Stimulated activated CD8-positive, alpha-beta memory T cell treated with anti-CD3 and anti-CD28 coated beads, Interleukin-7, amount 100 ng/mL, for 24 hours (primary cell): ENCODE measurements at places on chromosomes 7 and 10.

DNA sequence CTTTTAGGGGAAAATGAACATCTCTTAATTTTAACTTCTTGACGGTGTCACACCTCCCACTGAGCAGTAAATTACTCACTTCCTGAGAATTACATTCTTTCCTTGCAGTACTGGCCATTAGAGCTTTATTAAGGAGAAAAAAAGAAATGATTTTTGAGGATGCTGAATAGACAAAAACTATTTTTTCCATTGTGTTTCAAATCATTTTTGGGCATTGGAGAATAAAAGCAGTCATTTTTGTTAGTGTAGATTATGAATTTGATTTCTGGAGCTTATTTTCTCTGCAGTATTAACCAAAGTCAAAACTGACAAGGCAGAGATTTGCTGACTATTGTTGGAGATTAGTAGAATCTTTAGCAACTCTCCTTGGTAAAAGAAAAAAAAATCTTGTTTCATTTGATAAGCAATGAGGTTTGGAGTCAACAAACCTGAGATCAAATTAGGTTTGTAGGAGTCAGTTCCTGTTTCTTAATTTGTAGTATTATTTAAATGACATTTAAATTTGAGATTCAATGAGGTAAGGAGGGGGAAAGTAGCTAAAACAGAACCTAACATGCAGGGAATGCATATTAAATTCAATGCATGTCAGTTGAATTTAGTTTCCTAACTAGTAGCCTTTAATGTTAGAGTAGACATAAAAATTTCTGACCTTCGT, 70.6 kb downstream of the AP3M1 start:
- no peak for DNase-seq

DNA sequence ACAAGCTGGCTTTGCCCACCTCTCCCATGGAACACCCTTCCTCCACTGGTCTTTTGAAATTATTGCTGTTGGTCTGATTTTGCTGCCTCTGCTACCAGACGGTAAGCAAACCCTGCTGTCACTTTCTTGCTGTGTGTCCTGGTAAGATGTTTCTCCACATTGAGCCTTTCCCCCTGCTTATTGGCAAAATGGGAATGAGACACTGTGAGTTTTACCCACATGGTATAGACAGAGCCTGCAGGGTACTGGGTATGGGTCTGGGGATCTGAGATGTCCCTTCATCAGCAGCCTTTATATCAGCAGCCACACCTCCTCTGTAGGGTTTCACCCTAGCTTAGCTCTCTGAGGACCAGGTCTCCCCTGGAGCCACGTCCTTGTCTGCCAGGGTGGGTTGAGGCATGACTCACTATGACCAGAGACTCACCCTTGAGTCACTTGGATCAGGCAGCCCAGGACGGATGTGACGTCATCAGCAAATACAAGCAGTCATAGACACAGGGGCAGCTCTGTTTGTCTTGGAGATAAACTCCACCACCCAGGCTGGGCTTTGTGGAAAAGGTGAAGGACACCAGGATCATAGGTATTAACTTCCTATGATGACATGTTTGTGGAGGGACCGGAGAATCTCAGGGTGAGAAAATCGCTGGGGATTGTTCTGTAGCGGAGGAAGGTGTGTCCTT, 17.9 kb upstream of the BAIAP2L1 start:
- no peak for DNase-seq

GRCh38 chr10:102648269-102648888, 4.1 kb downstream of the TRIM8 start:
- no peak for DNase-seq

- DNase-seq: no peak
Measured at GRCh38 chr10:34505338-34505737, 309.8 kb downstream of the PARD3 start.

- DNase-seq: no peak
Measured at GRCh38 chr10:51272555-51272954, 198.3 kb downstream of the PRKG1 start.

- peak; percentile 64 for DNase-seq
Measured at GRCh38 chr10:42753126-42753506, 29.5 kb upstream of the BMS1 start.

- no peak for DNase-seq
Measured at GRCh38 chr10:42645516-42645915, 7.1 kb upstream of the ZNF33B start.

- DNase-seq: no peak
Measured at GRCh38 chr7:127769696-127770400, 117.9 kb downstream of the SND1 start.

GRCh38 chr10:119724593-119725516, 995 bp upstream of the INPP5F start:
- DNase-seq: no peak

DNA sequence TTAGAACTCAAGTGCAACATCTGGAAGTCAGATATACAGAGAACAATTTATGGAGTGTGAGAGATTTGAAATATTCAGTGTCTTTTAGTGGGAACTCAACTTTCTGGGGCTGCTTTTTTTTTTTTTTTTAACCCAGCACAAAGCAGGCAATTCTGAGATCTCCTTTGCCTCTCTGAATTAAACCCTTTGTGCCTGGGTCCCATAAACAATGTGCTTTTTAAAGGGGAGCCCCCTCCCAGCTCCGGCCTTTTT, 146.8 kb downstream of the CELF2 start:
- DNase-seq: no peak

GRCh38 chr7:50982626-50983025, 199.9 kb upstream of the GRB10 start:
- DNase-seq: no peak

DNA sequence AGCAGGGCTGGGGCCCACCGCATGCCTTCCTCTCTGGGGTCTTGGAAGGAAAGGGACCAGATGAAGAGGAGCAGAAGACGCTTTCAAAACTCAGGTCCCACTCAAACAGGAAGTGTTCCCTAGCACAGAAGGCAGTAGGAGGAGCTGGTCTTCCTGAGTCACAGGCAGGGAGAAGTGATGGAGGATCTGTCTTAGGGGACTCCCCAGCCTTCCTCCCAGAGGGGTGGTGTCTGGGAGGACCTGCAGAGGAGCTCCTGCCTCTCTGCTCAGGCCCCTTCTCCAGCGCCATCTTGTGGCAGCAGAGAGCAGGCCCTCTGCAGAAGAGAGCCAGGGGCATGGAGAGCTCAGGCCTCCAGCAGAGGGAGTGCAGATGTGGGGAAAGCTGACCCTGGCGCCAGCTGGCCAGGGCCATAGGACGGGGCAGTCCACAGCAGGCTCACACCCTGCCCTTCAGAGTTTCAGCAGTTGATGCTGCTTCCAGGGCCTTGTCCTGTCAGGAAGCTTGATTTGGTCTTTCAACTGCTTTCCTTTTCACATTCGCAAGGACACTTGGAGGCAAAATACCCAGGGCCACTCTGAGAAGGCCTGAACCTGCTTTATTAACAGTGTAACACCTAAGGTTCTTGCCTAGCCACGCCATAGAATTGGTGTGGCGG, 62.2 kb upstream of the TARP start:
- no peak for DNase-seq

GRCh38 chr7:82067628-82068264, 297.9 kb upstream of the HGF start:
- DNase-seq: no peak

- DNase-seq: no peak
Measured at GRCh38 chr10:111551001-111551400, 474.2 kb downstream of the ADRA2A start.

DNA sequence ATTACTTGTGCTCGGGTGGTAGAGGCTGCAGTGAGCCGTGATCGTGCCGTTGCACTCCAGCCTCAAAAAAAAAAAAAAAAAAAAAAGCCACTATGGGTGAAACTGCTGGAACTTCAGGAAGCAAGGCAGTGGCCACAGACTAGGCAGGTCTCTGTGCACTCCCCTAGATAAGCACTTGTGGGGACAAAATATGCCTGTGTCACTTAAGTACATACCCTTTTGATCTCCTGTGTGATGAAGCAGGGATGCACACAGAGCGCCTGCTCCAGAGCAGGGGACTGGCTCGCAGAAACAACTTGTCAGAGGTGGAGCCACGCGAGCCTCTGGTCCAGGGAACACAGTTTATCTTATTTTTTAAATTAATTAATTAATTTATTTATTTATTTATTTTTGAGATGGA, 42.9 kb upstream of the PSAP start:
- no peak for DNase-seq

- no peak for DNase-seq
Measured at GRCh38 chr10:16644146-16644545, 122.5 kb upstream of the C1QL3 start.

GRCh38 chr10:43698156-43698555, 49.5 kb upstream of the ZNF32 start:
- no peak for DNase-seq

DNA sequence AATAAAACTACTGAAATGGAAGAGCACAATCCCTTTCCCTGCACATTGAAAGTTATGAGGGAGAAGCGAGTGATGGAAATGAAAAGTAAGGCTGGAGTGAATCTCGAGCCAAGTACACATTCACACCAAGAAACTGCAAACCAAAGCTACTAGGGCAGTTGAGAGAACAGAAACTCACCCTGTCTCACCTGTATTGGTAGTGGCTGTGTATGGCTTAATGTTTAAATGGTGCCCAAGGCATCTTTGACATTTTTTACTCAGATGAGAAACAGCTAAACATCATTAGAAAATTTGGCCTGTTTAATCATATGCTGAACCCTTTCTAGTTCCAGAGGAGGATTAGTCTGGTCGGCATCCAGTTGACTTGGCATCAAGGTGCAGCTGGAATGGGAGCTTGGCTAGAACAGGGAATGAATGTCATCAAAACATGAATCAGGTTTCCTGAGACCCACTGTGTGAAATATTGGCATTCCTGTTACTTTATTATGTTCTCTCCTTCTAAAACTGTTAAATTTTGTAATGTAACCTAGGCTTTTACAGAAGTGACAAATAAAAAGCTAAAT, 840.8 kb downstream of the GRM8 start:
- DNase-seq: no peak

DNA sequence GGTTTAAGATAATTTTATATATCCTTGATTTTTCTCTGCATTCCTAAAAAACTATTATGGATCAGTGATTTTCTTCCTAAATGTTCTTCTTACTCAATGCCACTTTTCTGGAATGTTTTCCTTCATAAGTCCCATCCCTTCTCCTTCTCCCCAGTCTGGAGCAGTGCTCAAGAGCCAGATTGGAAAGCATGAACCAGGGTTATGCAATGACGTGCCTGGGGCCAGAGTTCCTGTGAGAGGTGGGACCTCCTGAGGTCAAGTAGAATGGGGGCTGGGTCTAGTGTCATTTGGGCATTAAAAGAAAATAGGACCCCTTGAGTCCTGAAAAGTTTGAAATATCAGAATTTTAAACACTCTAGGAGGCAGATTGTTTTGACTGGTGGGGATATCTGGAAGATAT, 132.0 kb upstream of the NPY start:
- DNase-seq: no peak

- no peak for DNase-seq
Measured at GRCh38 chr10:93816123-93816747, 58.5 kb downstream of the LGI1 start.

DNA sequence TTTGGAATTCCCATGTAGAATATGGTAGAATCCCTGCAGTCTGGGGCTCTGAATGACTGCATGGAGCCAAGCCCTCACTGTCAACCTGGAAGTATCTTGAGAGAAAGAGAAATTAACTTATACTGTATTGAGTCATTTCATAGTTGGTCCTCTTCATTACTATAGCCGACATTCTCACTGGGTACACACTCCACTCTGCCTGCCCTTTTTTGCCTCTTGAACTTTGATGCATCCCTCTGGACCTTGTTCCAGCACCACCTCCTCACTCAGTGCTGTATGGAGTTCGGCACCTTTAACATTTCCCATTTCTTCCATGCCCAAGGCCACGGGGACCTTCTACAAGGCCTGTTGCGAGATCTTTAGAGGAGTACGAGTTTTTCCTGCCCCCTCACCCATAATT, 4.6 kb upstream of the ARHGAP22 start:
- no peak for DNase-seq

DNA sequence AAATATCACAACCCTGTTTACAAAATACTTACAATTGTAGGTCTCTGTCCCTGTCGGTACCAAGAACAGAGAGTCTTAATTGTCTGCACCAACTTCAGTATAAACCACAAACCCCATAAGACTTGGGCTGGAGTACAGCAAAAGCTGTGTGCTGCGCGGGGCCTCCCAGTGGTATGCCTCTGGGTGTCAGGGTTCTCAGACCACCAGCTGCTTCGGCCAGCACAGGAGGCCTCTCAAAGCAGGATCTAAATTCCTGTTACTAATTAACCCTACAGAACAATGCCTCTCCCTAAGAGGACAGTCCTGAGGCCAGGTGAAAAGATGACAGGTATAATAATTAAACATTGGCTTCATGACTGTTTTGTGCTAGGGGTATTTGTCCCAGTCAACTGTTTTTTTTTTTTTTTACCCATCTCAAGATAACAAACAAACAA, 957 bp upstream of the SVIL start:
- DNase-seq: no peak

DNA sequence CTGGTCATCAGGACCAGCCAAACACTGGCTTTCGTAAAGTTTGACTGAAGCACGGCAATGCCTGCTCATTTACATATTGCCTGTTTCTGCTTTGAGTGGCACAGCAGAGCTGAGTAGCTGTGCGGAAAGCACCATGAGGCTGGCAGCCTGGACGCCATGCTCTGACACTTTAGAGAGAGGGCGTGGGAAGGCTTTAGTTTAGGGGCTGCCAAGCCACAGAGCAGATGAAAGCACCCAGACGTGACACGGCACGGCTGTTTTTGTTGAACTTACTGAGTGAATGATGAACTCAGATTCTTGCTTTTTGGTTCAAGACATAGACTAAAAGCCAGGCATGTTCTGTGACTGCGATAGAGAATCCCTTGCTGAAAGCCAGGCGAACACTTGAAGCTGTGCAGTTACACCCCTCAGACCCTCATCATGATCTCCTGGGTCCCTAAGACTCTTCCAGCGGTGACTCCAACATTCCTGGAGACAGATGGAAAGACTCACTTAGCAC, 182.1 kb downstream of the ZMYND11 start:
- DNase-seq: no peak

- DNase-seq: no peak
Measured at GRCh38 chr10:122499491-122499941, 38.2 kb downstream of the HTRA1 start.

DNA sequence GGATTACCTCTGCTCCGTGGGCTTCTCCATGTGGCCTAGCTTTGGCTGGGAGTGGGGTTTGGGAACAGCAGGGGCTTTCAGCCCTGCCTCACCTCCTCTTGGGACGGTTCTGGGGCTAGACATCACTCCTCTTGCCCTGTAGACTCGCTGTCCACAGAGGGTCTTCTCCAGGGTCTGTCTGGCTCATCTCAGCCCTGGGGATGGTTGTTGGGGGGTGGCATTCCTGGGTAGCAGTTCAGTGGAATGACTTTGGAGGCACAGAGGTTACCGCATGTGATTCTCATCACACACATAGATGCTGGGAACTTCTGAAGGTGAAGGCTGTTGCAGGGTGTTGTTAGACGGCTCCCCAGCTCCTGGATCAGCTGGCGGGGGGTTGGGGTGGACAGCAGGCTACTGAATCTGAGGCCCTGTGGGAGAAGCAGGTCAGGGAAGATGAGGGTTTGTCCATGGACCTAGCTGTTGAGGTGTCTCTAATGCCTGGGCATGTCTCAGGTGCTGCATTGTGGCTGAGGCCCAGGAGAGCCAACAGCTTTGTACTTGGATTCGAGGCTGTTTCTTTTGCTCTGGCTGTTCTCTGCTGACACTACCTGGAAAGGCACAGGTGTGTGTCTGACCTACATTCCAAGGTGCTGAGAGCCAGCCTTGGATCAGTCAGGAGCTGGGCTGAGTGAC, 23.8 kb downstream of the RAMP3 start:
- DNase-seq: no peak
